ENCODE measurements at places on chromosomes 7 and 10.

GRCh38 chr7:149732111-149732561 is 41.3 kb downstream of the ZNF467 start:
- peaks cover 5% of the 10 kb centered on the region for H3K27me3 ChIP-seq
- no peak overlapping the region for H3K4me3 ChIP-seq
- H3K36me3 ChIP-seq = peaks cover 2% of the 10 kb centered on the region
- no peak for DNase-seq
- H3K4me1 ChIP-seq = no peaks in the 10 kb centered on the region

DNA sequence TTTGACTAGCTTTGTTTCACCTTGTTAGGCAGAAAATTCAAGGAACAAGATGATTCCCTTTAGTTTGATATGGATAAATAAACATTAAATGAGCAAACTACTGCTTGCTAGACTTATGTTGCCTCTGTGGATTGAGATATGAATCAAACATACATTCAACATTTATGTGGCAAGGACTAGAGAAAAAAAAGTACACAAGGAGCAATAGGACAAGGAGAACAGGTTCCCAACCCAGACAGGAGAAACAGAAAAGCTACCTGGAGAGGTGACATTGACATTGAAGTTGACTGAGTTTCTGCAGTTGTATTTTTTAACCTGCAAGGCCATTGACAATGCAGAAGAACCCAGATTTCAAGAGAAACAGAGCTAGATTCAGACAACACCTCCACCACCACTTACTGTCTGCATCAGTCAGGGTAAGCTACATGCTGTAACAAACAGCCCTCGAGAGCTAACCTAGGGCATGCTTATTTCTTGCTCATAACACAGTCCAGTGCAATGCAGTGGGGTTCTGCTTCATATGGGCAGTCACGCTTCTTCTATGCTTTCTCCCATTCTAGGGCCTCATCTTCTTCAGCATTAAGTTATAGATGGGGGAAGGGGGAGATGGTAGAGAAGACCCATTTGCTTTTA is 180.9 kb upstream of the LYZL1 start:
- no peaks in the 10 kb centered on the region for H3K36me3 ChIP-seq
- H3K4me1 ChIP-seq = peaks cover 39% of the 10 kb centered on the region
- no peak overlapping the region for H3K27ac ChIP-seq
- H3K27me3 ChIP-seq = no peaks in the 10 kb centered on the region
- DNase-seq = no peak
- no peak overlapping the region for H3K4me3 ChIP-seq

GRCh38 chr7:156998988-156999957 is 11.2 kb downstream of the MNX1 start:
- H3K4me3 ChIP-seq = peak overlapping the region; percentile 48
- peaks cover 10% of the 10 kb centered on the region for H3K36me3 ChIP-seq
- H3K27ac ChIP-seq = peak overlapping the region; percentile 91
- peak; percentile 71 for DNase-seq
- peaks cover 31% of the 10 kb centered on the region for H3K4me1 ChIP-seq
- peaks cover 32% of the 10 kb centered on the region for H3K27me3 ChIP-seq

DNA sequence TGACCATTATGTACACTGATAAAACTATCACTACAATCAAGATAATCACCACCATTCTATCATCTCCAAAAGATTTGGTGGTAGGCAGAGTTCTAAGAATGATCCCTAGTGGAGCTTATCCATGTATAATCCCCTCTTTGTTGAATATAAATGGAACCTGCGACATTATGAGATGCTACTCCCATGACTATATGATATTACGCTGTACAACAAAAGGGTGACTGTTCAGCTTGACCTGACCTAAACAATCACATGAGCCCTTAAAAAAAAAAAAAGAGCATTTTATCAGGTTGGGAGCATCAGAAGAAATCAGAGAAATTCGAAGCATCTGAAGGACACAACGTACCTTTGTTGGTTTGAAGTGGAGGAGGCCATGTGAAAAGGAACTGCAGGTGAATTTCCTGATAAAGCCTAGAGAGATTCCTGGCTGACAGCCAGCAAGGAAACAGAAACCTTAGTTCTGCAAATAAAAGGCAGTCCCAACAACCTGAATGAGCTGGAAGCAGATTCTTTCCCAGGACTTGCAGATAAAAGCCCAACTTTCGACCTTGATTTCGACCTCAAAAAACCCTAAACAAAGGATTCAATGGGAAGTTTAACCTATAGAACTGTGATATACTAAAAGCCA is 270.7 kb downstream of the ADRA2A start:
- no peak overlapping the region for H3K27ac ChIP-seq
- H3K4me1 ChIP-seq = peaks cover 2% of the 10 kb centered on the region
- no peak overlapping the region for H3K4me3 ChIP-seq
- peaks cover under 1% of the 10 kb centered on the region for H3K36me3 ChIP-seq
- DNase-seq = no peak
- H3K27me3 ChIP-seq = peaks cover 1% of the 10 kb centered on the region

DNA sequence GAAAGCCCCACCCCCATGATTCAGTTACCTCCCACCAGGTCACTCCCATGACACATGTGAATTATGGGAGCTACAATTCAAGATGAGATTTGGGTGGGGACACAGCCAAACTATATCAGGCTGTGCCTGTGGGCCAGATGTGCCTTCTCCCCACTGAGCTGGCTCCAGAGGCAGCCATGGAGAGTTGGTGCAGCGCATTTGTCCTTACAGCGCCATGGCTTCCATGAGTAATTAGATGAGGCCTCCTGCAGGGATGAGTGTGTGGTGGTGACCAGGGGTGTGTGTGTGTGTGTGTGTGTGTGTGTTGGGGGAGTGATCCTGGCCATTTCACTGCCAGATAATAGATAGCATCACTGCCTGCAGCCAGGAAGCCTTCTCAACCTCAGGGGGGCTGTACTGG is 94.6 kb downstream of the FANK1 start:
- peaks cover 22% of the 10 kb centered on the region for H3K27me3 ChIP-seq
- peaks cover 3% of the 10 kb centered on the region for H3K36me3 ChIP-seq
- no peak for DNase-seq
- H3K4me3 ChIP-seq = no peak overlapping the region
- peaks cover 4% of the 10 kb centered on the region for H3K4me1 ChIP-seq

DNA sequence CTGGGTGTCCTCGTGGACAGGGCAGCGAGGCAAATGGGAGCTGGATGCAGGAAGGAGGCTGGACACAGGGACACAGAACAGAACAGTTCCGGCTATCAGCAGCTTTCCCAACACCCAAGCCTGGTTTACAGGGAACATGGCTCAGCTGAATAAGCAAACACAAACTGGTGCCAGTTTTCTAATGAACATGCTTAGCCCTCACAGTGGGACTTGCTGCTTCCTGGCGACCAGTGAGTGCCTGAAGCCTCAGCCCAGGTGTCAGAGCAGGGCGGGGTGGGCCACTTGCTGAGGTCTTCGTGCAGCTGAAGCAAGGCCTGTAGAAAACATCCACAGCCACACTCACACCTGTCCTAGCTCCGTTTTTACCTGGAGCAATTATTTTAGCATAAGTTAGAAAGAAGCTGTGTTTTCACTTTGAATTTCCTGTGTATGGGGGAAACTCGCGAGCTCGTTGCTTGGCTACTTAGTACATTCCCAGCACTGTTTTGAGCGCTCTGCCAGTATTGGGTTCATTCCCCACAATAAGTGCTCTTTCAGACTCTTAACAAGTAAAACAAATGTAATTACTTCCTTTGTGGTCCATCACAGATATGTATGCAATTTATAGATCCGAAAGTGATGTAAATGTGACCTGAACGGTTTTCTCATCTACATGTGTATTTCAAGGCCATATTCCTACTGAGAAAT is 261.2 kb upstream of the SHH start:
- H3K36me3 ChIP-seq = no peaks in the 10 kb centered on the region
- H3K4me3 ChIP-seq = no peak overlapping the region

- H3K27ac ChIP-seq = no peak overlapping the region
- no peak overlapping the region for H3K4me3 ChIP-seq
- peaks cover 3% of the 10 kb centered on the region for H3K4me1 ChIP-seq
Observed at GRCh38 chr7:104951546-104951945, 62.5 kb upstream of the KMT2E start.

DNA sequence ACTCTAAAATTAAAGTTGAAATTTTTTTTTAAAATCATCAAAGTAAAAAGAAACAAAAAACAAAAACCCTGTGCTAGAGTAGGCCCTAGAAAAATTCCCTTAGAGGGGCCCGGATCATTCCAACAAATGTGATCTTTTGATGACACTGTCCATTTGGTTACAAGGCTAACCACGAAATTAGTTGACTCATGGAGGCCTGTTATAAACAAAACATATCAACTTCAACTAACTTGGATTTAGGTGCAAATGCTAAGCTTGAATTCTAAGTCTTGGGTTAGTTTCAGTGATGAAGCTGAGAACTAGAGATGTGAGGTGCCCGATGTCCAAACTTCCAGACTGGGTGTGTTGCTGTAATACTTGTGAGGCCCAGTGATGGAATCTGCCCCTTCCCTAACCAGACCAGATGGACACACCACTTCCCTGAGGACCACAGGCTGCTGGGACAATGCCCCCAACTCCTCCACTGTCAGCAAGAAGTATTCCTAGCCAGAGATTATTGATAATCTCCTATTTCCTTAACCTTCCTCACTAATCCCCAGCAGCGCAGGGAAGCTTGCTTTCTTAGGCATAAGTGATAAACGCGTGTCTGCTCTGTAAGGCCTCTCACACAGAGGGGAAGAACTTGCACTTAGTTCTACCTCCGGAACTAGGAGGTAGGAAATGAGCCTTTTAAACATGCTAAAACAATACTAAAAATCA is 108.7 kb downstream of the RAPGEF5 start:
- H3K4me1 ChIP-seq = peaks cover 13% of the 10 kb centered on the region
- H3K27ac ChIP-seq = no peak overlapping the region
- no peak for DNase-seq
- H3K36me3 ChIP-seq = peaks cover 10% of the 10 kb centered on the region

GRCh38 chr10:123836418-123837145 is 55.0 kb downstream of the CPXM2 start:
- H3K27ac ChIP-seq = no peak overlapping the region
- H3K36me3 ChIP-seq = no peaks in the 10 kb centered on the region
- H3K27me3 ChIP-seq = peaks cover 24% of the 10 kb centered on the region

- H3K4me1 ChIP-seq = no peaks in the 10 kb centered on the region
- DNase-seq = no peak
- no peak overlapping the region for H3K27ac ChIP-seq
- H3K36me3 ChIP-seq = no peaks in the 10 kb centered on the region
- no peaks in the 10 kb centered on the region for H3K27me3 ChIP-seq
Observed at GRCh38 chr10:30284865-30285594, 64.0 kb downstream of the MTPAP start.

- H3K36me3 ChIP-seq = no peaks in the 10 kb centered on the region
- DNase-seq = no peak
- H3K27ac ChIP-seq = no peak overlapping the region
- H3K4me1 ChIP-seq = peaks cover 12% of the 10 kb centered on the region
Observed at GRCh38 chr7:31934551-31934950, 135.7 kb downstream of the PDE1C start.

DNA sequence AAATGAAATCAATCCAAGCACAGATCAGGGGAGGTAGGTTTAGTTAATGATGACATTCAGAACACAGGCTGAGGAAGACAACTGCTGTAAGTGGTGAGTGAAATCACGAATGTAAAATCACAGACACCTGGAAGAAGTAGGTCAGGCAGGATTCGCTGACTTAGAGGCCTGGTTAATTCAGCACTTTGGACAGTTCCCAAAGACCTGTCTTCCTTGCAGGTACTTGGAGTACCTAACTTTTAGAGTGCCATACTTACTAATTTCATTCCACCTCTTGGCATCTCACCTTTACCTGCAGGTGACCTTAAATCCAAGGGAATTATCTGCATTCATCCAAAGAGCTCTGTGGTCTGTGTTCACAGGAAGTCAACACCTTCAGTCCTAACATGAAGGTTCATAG is 822.3 kb downstream of the PHTF2 start:
- no peak overlapping the region for H3K27ac ChIP-seq
- DNase-seq = peak; percentile 34
- no peaks in the 10 kb centered on the region for H3K27me3 ChIP-seq
- no peaks in the 10 kb centered on the region for H3K4me1 ChIP-seq
- no peak overlapping the region for H3K4me3 ChIP-seq

DNA sequence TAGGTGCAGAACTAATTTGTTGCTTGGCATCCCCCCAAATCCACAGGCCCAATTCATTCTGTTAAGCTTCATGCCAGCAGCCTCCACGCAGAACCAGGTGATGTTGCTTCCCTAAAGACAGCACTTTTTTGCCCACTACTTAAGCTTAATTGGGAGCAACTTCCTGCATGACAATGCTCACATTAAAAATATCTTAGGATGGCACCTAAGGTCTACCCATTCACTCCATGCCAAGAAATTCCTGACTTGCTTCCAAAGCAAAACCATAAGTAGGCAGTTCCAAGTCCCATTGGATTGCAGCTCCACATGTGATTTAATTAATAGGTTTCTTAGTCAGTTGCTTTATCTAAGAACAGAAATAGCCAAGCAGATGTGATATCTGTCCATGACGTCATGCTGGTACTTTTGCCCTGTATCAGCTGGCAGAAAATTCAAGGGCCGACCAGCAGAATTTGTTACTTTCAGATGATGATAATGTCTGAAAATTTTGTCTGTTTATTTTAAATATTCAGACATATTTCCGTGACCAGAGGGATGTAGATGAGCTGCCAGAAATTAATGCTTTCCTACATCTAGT is 325.5 kb downstream of the LHFPL3 start:
- peaks cover 26% of the 10 kb centered on the region for H3K27me3 ChIP-seq
- no peaks in the 10 kb centered on the region for H3K36me3 ChIP-seq
- H3K4me1 ChIP-seq = no peaks in the 10 kb centered on the region
- no peak overlapping the region for H3K4me3 ChIP-seq

GRCh38 chr10:99908512-99908911 is 101.2 kb downstream of the DNMBP start:
- H3K4me3 ChIP-seq = no peak overlapping the region
- H3K27me3 ChIP-seq = no peaks in the 10 kb centered on the region
- peaks cover 21% of the 10 kb centered on the region for H3K36me3 ChIP-seq
- no peak overlapping the region for H3K27ac ChIP-seq

DNA sequence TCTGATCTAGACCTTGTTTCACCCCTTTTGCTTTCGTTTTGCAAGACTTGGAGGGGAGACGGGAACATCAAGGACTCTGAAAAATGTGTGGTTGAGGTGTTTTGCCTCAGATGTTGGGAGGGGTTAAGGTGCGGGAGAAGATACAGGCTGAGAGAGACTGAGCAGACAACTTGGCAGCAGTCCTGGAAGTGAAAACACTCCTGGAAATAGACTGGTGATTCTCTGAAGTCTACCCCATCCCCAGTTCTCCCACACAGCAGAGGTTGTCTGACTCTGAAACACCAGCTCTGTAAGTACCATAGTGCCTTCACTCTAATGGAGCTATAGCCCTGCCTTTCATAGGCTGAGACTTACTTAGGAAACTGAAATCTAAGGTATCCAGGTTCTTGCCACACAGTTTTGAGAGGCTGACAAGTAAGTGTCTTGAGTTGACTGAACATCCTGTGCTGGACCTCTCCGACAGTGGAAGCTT is 152.5 kb downstream of the PPP1R9A start:
- H3K4me3 ChIP-seq = no peak overlapping the region
- H3K36me3 ChIP-seq = peaks cover 3% of the 10 kb centered on the region
- H3K4me1 ChIP-seq = peaks cover 12% of the 10 kb centered on the region
- H3K27ac ChIP-seq = peak overlapping the region; percentile 9
- H3K27me3 ChIP-seq = no peaks in the 10 kb centered on the region

GRCh38 chr7:21020667-21021066 is 234.0 kb upstream of the SP8 start:
- no peak overlapping the region for H3K4me3 ChIP-seq
- H3K36me3 ChIP-seq = no peaks in the 10 kb centered on the region
- no peak for DNase-seq
- H3K27me3 ChIP-seq = peaks cover 3% of the 10 kb centered on the region
- H3K4me1 ChIP-seq = no peaks in the 10 kb centered on the region
- H3K27ac ChIP-seq = no peak overlapping the region
